ENCODE measurements at places on chromosomes 7 and 10.
A peak's percentile ranks its signal among the peaks of the same experiment; 100 is the strongest.

DNA sequence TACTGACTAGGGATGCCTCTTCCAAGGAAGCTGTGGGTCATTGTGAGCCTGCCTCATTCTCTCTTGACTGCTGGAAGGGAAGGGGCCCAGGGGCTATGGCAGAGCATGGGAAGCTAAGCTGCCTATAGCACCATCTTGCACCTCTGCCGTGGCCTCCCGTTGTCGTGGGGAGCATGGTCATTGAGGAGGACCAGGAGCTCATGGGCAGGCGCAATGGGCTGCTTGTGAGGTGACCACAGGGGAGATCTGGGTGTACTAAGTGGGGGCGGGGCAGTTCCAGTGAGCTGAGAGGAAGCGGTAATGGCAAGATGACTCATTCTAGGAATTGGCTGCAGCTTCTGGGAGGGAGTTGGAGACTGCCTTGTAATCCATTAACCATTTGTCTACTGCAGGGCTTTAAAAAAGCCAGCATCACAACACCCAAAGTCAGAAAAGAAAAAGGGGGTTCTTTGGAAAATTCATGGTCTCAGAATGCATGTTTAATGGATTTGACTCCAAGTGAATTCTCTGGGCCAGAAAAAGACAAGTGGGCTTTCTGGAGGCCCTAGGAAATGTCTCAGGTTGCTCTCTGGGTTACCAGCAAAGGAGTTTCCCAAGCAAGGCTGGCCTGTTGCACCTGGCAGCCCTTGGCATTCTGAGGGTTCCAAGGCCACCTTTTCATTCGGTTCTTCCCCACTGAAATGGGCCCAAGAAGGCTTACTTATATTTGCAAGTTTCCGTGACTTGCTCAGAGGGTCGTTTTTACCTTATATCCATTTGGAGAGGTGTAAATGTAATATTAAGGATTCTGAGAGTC, 3.6 kb downstream of the DUSP5 start:
- DNase-seq, result peak; percentile 91

GRCh38 chr10:71832967-71833366, 18.1 kb downstream of the PSAP start:
- DNase-seq, result no peak

- DNase-seq, result no peak
These were observed 25.8 kb downstream of the BRAF start for GRCh38 chr7:140898786-140899536.

- no peak for DNase-seq
These were observed 92.4 kb upstream of the KLF6 start for GRCh38 chr10:3877211-3878000.

DNA sequence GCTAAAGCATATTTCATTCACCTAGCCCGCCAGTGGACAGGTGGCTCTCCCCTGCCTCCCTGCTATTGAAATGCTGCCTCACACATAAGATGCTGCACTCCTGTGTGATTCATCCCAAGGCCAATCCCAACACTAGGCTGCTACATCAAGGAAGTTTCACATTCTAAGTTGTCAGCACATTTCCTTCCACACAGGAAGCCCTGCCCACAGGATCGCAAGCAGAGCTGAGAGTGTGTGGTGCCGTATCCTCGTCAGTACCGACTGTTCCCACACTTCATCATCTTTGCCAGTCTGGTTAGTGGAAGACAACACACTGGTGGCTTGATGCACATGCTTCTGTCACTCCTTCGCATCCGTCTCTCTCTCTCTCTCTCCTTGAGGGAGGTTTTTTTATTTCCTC, 194.3 kb upstream of the PPP2R2D start:
- no peak for DNase-seq

GRCh38 chr7:17140406-17140805, 158.0 kb upstream of the AHR start:
- DNase-seq, result no peak

DNA sequence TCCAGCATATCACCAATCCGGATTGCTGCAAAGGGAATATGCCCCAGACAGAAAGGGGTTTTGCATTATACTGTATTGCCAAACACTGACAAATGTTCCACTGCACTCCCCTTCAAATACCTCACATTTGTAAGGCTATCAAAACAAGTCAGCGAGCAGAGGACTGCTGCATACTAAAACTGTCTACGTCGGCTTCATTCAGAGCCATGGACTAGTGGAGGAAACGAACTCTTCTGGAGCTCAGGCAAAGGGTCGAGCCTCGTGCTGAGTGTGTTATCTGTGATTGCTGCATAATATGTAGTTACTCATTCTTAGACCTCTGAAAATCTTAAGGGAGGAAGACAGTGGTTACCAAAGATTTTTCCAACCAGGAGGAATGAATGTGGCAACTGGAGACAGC, 200.2 kb downstream of the DYNC1I1 start:
- DNase-seq, result no peak

DNA sequence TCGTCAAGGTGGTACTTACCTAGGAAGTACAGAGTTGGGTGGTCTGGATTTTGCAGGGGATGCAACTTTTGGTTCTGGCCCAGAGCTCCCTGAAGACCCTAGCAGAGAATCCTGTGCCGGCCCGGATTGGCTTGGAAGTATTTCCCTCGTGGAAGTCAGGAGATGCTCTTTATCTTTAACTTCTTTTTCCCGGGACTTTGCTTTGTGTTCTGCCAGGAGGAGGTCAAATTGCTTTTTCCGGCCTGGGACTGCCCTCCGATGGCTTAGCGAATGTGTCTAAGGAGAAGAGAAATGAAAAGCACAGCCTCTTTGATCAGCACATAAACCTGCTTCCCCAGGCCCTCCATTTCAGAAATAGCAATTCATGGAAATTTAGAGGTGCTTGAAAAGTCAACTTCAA, 57.0 kb upstream of the EFCAB10 start:
- no peak for DNase-seq

GRCh38 chr10:95214369-95214768, 20.3 kb downstream of the ACSM6 start:
- DNase-seq, result no peak

- DNase-seq, result no peak
These were observed 1.5 kb upstream of the WDR37 start for GRCh38 chr10:1054684-1055083.

DNA sequence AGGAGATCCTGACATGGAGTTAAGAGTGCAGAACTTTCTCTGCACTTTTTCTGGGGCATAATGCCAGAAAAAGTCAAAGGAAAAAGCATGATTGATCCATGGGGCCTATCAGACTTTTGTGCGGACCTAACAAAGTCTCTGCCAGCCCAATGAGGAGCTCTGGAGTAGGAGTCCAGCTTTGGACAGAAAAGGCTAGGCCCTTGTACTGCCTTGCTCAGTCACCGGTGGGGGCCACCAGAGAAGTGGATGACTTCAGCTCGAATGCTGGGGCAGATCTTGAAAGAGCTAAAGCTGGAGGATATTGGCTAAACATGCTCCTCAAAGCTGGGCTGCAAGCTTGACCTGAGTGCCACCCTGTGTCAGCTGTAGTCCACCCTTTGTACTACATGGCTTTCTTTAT, 2.8 kb upstream of the ZC3HAV1 start:
- DNase-seq, result no peak

- DNase-seq, result no peak
These were observed 80.1 kb downstream of the OSBPL3 start for GRCh38 chr7:24899905-24900304.

DNA sequence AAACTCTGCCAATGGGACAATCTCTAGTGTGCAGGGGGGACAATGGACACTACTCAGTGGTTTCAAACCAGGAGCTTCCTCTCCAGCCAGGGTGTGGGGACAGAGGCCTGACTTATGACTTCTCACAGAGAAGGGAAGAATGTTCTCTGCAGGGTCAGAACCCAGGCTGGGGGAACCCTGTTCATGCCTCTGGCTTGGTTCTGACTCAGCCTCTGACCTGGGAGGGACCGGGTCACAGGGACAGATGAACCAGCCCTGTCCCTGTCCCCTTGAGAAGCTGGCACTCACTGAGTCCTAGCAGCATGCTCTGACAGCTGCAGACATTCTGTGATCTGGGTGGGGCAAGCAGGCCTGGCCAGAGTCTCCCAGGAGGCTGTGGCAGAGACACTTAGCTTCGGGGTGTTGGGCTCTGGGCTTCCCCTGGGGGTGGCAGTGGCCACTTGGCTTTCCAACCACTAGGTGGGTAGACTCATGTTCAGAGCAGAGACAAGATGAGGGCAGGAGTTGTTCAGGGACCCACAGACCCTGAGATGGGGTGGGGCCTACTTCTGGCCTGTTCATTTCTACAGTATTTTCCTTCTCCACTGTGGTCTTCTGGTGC, 13.6 kb downstream of the TSPAN15 start:
- no peak for DNase-seq

- no peak for DNase-seq
These were observed 17.1 kb upstream of the ZNF800 start for GRCh38 chr7:127409629-127410028.

DNA sequence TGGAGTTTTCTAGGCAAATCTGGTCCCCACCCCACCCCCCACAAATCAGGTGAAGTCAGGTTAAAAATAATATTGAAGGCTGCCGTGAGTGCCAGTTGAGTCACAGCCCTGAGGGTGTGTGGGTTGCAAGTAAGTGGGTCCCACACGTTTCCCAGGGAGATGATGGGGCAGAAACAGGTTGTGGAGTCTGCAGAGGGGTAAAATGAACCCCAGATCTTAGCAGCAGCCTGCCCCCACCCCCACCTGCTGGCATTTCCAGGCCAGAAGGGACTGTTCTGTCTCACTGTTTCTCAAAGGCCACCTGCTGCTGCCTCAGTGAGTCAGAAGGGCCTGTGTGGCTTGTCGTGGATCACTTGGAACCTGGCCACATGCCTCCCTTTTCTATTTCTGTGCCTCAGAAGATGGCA, 59.8 kb upstream of the SMNDC1 start:
- no peak for DNase-seq

DNA sequence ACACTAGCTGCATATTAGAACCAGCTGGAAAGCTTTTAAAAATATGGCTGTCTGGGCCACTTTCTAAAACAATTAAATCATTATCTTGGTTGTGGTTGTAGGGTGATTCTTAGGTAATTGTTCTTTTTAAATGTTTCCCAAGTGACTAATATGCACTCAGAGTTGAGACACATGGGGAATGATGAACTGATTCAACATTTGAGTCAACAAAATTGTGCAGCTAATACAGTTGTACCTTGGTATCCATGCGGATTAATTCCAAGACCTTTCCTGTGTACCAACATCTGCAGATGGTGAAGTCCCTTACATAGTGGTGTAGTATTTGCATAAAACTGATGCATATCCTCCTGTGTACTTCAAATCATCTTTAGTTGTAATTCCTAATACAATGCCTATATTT, 242.2 kb downstream of the ATRNL1 start:
- DNase-seq, result no peak

DNA sequence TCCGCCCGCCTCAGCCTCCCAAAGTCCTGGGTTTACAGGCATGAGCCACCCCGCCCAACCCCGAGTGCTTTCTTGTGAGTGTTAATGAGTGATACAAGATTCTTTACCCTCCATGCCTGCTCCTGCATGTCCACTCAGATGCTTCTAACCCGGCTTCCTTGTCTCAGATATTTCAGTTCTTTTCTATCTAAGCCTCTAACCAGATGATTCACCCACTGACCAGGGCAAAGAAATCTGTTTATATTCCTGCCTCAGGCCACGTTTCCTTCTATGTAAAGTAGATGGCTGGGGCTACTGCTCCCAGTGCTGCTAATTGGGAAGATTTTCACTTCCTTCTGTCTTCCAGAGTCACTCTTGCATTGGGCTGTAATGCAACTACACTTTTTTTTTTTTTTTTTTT, 395.1 kb upstream of the ANKRD30A start:
- no peak for DNase-seq

DNA sequence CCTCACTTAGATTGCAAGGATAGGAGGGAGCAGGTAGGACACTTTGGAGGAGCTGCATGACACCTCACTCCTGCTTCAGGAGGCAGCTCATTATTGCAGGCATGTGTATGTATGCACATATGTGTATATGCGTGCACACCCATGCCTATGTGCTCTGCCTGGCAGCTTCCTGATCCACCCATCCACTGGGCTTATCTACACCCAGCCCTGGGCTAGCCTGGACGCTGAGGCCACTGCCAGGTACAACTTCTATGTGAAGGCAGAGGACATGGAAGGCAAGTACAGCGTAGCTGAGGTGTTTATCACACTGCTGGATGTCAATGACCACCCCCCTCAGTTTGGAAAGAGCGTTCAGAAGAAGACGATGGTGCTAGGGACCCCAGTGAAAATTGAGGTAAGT, 13.3 kb downstream of the LRIT2 start:
- no peak for DNase-seq

GRCh38 chr7:93941945-93942344, 20.4 kb downstream of the GNG11 start:
- no peak for DNase-seq

- DNase-seq, result no peak
These were observed 7.1 kb downstream of the FOXK1 start for GRCh38 chr7:4689151-4689550.
